ENCODE measurements at places on chromosomes 7 and 10.
A peak's percentile ranks its signal among the peaks of the same experiment; 100 is the strongest.

DNA sequence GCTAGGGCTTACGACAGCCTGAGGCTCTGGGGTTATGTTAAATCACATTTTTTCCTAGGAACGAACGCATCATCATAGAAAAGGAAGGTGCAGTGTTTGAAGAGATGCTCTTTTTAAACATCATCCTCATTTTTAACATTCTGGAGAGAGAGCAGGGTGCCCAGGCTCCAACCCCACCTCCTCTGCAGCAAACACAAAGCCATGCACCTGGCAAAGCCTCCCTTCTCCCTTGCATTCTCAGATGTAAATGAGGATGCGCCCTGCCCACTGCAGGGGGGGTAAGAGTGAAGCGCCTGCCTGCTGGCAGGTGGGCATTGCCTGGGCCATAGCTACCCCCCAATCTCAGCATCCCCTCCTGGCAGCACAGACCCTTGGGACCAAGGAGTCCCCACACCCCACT lies 92.4 kb downstream of the PTPRN2 start:
- no peak for DNase-seq

DNA sequence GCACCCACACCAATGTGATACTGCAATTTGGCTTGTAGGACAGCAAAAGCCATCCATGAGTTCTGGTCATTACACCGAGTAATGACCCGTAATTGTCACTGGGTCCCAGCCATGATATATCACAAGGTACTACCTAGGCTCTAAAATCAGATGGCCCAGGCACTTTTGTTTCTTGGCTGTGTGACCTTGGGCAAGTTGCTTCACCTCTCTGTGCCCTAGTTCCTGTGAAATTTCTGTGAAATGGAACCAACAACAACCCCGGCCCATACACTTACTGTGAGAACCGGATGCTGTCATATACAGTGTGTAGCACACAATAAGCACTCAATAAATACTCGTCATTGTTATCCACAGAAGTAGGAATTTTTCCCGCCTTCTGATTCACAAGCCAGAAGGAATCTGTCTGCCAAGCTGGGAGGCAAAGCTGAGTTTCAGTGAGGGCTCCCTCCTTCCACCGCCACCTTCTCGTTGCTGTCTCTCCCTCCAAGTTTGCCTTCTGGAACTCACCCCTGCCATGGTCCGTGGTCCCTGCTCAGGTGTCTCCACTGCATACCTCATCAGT lies 6.4 kb upstream of the CYTH3 start:
- DNase-seq, result no peak

DNA sequence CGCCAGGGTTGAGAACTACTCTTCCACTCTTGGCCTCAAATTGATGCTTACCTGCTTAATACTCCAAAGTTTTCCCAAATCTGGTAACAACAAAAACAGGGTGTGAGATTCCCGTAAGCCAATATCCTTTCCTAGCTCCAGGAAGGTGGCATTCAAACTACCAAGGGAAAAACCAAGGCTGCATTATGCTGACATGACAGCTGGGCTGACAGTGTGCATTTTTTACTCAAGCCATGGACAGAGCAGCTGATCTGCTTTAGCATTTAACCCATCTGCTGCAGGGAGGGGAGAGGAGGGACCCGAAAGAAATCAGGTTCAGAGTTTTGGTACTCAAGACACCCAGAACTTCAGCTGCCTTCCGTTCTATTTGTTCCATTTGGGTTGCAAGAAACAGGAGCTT lies 49.8 kb upstream of the RAPGEF5 start:
- peak; percentile 22 for DNase-seq

DNA sequence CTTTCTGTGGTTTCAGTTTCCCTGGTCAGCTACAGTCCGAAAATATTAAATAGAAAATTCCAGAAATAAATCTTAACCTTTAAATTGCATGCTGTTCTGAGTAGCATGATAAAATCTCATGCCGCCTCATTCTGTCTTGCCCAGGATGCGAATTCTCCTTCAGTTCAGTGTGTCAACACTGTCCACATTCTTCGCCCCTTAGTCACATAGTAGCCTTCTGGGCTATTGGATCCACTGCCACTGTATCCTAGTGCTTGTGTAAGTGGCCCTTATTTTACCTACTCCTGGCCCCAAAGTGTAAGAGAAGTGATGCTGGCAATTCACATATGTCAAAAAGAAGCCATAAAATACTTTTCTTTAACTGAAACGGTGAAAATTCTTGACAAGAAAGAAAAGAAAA lies 129.6 kb downstream of the ZWINT start:
- no peak for DNase-seq
